Esophagus squamous epithelium (tissue), 5 donors: ENCODE measurements at places on chromosomes 7 and 10. TPM values are rescaled to one million over a fixed set of nuclear protein-coding genes. Genes with fewer than 3 reads are reported as not detected.

GRCh38 chr7:22117222-22117621, 171.5 kb upstream of the CDCA7L start:
- H3K4me1 ChIP-seq, result no peaks in the 10 kb centered on the region
- H3K4me3 ChIP-seq, result no peak overlapping the region
- H3K27ac ChIP-seq, result no peak overlapping the region
- H3K27me3 ChIP-seq, result no peaks in the 10 kb centered on the region
- DNase-seq, result no peak

DNA sequence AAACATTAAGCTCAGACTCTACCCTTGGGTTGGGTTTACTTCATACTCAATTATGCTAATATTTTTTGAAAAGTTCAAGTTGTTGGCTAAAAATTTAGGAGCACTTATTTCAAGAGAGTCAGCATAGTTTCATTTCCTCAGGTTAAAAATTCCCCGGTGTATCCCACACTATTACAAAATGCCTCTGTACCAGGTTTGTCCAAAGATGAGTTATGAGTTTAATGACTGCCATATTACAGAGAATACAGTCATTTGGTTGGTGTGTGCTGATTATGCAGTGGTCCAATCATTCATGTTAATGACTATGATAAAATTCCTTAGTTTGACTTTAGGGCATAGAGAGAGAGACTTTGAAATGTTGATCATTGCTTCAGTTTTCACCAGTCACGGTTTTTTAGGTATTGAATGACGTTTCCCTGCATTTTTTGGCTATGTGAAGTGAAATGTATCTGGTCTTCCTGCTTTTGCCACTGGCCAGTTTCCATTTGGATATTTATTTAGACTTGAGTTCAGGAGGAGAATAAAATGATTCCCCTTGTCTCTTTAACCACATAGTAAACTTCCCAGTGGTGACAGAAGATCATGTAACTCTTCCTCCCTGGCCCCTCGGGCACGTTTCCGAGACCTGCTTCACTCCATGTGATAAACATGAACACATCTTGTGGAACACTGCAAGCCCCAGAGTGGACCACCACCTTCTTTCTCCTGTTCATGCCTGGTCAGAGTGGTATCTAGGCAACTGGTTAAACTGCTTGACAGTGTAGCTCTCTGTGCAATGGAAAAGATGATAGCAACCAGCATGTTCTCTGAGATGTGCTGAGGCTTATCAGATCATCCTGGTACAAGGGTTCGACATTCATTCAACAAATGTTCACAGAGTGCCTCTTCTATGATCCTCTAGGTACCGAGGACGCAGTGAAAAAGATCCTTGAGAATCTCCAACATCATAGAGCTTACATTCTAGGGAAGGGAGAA, 153.6 kb downstream of the CACNB2 start:
- H3K27ac ChIP-seq, result no peak overlapping the region
- no peaks in the 10 kb centered on the region for H3K4me1 ChIP-seq
- no peaks in the 10 kb centered on the region for H3K36me3 ChIP-seq
- DNase-seq, result no peak
- H3K4me3 ChIP-seq, result no peak overlapping the region

DNA sequence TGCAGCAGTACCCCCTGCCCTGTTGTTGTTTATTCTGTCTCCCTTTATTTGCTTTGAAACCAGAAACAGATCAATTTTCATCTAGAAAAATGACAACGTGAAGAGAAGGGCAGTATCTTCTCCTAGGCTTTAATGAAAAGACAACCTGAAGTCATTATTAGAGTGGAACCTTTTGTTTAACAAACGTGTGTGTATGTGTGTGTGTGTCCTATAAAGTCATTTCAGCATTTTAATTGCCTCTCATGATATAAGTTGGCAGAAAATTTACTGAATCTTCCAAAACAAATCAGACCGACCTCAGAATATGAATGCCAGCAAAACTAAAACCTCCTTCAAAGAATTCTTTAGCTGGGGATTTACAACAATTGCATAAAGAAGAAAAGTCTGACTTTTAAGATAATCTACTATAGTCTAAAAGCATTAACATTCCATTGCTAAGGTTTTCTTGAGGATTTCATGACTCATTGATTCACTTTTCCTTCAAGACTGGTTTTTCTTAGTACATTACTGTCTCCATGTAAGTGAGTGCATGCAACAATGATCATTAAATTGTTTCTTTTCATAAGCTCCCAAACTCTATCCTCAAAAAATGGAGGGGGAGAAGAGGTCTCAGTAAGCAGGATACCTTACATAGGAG, 3.2 kb downstream of the GLI3 start:
- H3K27me3 ChIP-seq, result peaks cover 61% of the 10 kb centered on the region
- peak overlapping the region; percentile 96 for H3K27ac ChIP-seq
- H3K36me3 ChIP-seq, result no peaks in the 10 kb centered on the region
- H3K4me3 ChIP-seq, result no peak overlapping the region

- H3K27ac ChIP-seq, result no peak overlapping the region
- no peak for DNase-seq
- H3K36me3 ChIP-seq, result no peaks in the 10 kb centered on the region
- H3K27me3 ChIP-seq, result no peaks in the 10 kb centered on the region
- no peak overlapping the region for H3K4me3 ChIP-seq
These were observed 44.2 kb upstream of the PRSS58 start for GRCh38 chr7:142301923-142302550.

DNA sequence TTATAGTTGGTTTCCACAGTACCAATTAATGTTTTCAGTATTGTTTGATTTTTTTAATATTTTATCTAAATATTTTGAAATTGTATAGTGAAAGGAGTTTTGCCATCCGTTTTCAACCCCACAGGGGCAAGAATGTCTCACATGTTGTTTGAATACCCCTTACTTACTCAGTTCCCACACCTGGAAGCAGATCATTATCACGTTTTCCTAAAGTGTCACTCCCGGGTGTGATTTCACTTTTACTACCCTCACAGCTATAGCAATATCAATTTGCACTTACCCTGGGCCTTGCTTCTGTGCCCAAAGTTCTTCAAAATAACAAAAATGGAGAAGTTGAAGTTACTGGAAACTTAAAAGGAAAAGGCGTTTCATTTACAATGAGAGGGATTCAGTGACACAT, 228.1 kb downstream of the CSTF2T start:
- no peaks in the 10 kb centered on the region for H3K4me1 ChIP-seq
- no peaks in the 10 kb centered on the region for H3K27me3 ChIP-seq
- no peak overlapping the region for H3K4me3 ChIP-seq
- H3K36me3 ChIP-seq, result no peaks in the 10 kb centered on the region

DNA sequence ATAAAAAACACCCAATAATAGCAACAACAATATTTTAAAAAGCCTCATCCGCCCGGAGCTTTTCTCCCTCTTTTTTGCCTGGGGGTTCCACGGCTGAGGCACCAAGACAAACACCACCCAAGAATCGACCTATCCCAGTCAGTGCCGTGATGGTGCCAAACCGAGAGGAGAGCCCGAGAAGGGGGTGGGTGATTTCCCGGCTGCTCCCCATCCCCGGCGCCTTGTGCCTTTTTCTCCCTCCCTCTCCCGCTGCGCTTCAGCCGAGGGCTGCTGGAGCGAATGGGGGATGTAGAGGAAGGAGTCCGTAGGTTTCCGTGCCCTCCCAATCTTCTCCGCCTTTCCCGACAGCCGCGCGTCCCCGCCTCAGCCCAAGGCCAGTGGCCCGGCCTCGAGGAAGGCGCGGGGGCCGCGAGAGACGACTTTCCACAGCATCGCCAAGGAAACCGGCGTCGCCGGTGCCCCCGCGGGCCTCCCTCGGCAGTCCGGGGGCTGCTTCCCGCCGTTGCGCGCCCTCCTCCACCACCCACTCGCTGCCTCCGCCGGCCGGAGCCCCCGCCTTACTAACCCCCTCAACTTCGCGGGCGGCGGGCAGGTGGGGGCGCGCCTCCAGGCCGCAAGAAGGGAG, 1.3 kb downstream of the EGR2 start:
- DNase-seq, result no peak
- H3K27me3 ChIP-seq, result peaks cover 4% of the 10 kb centered on the region
- H3K27ac ChIP-seq, result no peak overlapping the region
- H3K36me3 ChIP-seq, result no peaks in the 10 kb centered on the region
- peak overlapping the region; percentile 95 for H3K4me3 ChIP-seq

DNA sequence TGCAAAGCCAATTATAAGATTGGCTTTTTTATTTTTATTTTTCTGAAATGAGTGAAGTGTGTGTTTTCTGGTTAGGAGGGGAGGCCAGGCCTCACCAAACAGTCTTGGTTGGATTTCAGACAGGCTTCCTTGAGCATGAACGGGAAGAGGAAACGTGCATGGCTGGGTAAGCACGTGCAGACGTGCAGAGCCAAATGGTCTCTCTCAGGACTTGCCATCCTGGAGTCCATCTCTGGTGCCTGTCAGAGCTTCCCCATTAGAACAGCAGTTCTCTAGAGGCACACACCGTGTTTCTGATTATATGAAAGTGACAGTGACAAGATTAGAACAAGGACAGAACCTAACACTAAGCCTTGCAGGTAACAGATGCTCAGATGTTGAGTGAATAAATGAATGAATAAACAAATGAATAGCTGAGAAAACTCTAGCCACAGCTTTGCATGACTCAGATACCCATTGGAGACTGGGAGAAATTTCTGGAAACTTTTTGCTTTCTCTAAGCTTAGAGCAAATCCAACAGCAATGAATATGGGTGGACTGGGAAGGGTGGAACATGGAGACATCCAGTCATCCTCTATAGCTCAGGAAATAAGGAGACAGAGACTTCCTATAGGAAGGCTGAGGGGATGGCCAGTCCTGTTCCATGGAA, 11.8 kb upstream of the CALD1 start:
- H3K4me1 ChIP-seq, result no peaks in the 10 kb centered on the region
- no peaks in the 10 kb centered on the region for H3K27me3 ChIP-seq
- H3K4me3 ChIP-seq, result no peak overlapping the region

GRCh38 chr7:97601931-97602457, 129.9 kb upstream of the TAC1 start:
- H3K4me1 ChIP-seq, result no peaks in the 10 kb centered on the region
- H3K27ac ChIP-seq, result no peak overlapping the region
- H3K36me3 ChIP-seq, result no peaks in the 10 kb centered on the region
- no peak overlapping the region for H3K4me3 ChIP-seq
- DNase-seq, result no peak

DNA sequence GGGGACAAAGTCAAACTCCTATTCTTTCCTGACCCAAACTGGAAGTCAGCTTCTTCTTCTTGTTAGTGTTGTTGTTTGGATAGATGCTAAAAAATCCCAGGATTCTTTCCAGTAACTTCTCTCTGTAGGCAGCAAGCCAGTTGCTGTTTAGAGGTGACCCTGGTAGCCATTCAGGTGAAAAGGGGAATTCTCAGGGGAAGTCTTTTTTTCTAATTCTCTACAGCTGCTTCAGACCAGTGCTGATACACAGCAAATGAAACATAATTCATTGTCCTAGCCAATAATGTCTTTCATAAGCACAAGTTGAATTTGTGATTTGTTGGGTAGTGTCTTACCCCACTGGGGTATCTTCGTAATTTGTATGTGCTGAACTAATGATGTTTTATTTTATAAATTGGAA, 357.3 kb downstream of the BBS9 start:
- no peak overlapping the region for H3K4me3 ChIP-seq
- no peak for DNase-seq
- H3K27me3 ChIP-seq, result no peaks in the 10 kb centered on the region
- H3K36me3 ChIP-seq, result no peaks in the 10 kb centered on the region
- H3K4me1 ChIP-seq, result no peaks in the 10 kb centered on the region

- DNase-seq, result no peak
- no peaks in the 10 kb centered on the region for H3K36me3 ChIP-seq
- no peak overlapping the region for H3K4me3 ChIP-seq
- no peak overlapping the region for H3K27ac ChIP-seq
- no peaks in the 10 kb centered on the region for H3K27me3 ChIP-seq
These were observed 92.4 kb downstream of the LRRN3 start for GRCh38 chr7:111183321-111183720.

DNA sequence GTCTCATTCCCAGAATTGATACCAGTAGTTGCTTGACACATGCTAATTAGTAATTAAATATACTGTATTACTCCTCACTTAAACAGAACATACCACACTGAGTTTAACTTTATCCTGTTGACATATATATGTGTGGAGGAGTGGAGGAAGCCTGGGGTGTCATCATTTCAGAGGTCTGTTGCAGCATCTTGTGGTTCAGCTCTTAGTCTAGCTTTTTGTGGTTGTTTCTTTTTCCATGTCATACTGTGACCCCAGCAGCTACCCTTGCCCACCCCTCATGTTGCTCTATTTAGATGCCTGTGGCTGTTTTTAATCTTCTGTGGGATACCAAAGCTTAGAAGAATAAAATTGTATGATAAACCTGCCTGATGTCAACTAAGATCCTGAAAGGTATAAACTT, 875.4 kb downstream of the LRMDA start:
- no peaks in the 10 kb centered on the region for H3K27me3 ChIP-seq
- H3K4me3 ChIP-seq, result no peak overlapping the region
- H3K4me1 ChIP-seq, result no peaks in the 10 kb centered on the region
- no peak overlapping the region for H3K27ac ChIP-seq
- no peaks in the 10 kb centered on the region for H3K36me3 ChIP-seq

DNA sequence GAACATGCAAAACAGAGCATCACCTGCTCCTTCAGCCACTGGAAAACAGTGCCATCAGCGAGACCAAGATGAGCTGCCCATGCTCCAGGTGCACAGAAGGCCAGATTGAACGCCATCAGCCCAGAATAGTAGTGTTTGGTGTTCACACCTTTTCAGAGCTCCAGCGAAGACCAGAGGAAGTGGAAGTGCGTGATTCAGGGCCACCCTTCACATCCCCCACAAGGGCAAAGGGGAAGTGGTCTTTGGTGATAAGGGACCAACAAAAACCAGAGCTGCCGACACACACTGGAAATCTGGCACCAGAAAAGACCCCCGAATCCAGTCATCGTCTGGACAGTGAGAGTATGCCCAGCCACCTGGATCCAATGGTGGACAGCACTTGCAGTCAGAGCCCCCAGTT, 29.5 kb upstream of the TMEM72 start:
- no peak overlapping the region for H3K4me3 ChIP-seq
- H3K4me1 ChIP-seq, result peaks cover 19% of the 10 kb centered on the region
- peaks cover 21% of the 10 kb centered on the region for H3K27me3 ChIP-seq
- no peaks in the 10 kb centered on the region for H3K36me3 ChIP-seq

DNA sequence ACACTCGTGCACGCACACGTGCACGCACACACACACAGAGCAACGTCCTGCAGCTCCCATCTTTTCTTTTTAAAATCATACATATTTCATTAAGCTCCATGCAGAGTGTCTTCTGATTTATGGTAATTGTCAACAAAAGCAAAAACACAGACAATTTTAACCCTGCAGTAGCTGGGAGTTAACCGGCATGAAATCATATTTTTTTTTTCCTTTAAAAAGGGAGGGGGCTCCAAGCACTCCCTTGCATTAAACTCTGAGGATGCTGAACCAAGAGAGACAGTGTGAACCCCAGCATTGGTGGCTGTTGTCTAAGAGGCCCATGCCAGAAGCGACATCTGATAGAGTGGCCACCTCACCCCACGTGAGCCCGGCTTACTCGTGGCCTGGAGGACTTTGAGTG, 542.6 kb downstream of the DNAJB6 start:
- H3K4me3 ChIP-seq, result no peak overlapping the region
- H3K36me3 ChIP-seq, result no peaks in the 10 kb centered on the region
- DNase-seq, result no peak
- no peaks in the 10 kb centered on the region for H3K27me3 ChIP-seq
- no peaks in the 10 kb centered on the region for H3K4me1 ChIP-seq

The CREB5 gene
- total RNA-seq, result 5.0 TPM

The STEAP2 gene
- total RNA-seq, result 5.0 TPM

The TRPV5 gene
- total RNA-seq, result not detected

The DNAJC2 gene
- total RNA-seq, result 10.9 TPM

The IDI2 gene
- not detected for total RNA-seq

The OTUD1 gene
- total RNA-seq, result 5.8 TPM

The KNDC1 gene
- total RNA-seq, result 0.64 TPM

The TWNK gene
- 7.9 TPM for total RNA-seq

The GNG11 gene
- 6.0 TPM for total RNA-seq

The WNT2 gene
- not detected for total RNA-seq

The LIPM gene
- not detected for total RNA-seq
